ENCODE measurements at places on chromosomes 16 and 17.

DNA sequence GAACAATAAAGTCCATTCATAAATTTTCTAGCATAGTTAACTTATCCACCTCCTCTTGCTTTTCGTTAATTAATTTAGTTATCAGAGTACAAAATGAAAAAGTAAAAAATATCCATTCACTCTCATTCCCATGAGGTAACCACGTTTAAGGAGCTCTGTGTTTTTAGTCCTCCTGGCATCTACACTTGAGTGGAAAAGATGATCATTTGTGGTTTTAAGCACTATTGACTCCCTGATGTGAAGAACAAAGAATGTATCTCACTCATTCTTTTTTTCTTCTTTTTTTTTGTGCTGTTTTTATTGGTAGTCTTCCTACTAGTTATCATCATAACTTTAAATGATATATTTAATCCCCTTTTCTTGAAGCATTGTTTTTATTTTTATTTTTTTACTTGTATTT is 26.1 kb downstream of the QPRT start:
- DNase-seq: no peak

DNA sequence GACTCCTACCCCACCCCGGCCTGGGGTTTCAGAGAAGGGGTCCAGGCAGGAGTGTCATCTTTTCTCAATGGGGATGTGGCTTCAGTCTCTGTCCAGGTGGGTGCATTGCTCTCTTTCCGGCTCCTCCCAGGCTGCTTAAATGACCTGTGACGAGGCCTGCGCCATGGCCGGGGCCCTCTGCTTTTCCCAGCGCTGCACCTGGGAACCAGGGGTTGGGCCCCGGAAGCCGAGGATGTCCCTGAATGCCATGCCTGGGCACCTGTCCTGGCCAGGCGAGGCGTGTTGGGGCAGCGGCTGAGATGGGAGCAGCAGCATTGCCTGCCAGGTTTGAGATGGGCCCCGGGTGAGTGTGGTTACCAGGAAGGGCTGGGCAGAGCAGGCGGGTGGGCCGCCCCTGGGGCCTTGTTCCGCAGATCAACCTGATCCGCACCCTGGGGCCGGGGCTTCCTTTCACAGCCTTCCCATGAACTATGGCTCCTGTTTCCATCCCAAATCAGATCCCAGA is 147.4 kb downstream of the SEC14L1 start:
- DNase-seq: no peak

GRCh38 chr17:47427985-47428384 is 102.9 kb upstream of the NPEPPS start:
- DNase-seq: no peak

GRCh38 chr17:74424657-74425056 is 7.2 kb upstream of the GPRC5C start:
- DNase-seq: no peak

DNA sequence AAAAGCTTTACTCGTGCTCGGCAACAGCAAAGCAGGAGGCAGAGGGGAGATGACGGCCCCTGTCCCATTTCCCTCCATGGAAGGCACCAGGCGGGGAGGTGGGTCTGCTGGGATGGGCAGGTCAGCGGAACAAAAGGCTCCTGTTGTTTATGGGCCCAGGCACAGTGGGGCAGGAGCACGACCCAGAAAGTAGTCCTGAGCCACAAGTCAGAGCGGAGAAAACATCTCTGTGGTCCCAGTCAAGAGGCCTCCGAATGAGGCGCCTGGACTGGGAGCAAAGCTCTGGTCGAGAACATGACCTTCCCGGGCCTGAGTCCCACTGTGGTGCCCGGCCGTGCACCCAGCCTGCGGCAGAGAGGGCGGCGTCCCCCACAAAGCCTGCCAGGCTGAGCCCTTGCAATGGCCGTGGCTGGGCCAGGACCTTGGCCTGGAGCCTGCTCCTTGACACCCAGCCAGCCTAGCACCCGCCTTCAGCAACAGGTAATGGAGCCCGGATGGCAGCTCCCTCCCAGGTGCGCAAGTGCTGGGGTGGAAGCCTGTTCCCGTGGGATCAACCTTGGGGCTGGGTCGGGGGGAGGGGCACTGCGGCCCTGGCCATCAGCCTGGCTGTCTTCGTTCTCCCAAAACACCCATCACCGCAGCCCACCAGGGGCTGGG is 3.6 kb downstream of the RFNG start:
- DNase-seq: no peak

- DNase-seq: no peak
Observed at GRCh38 chr16:68362947-68363657, 52.3 kb downstream of the PRMT7 start.

All from erythroblast (primary cell).